ENCODE measurements at places on chromosomes 1 and 21. TPM values are rescaled to one million over a fixed set of nuclear protein-coding genes. Genes with fewer than 3 reads are reported as not detected.

TACSTD2 gene
- 0.14 TPM for total RNA-seq

TAF1A gene
- 17.3 TPM for total RNA-seq

SMPDL3B gene
- total RNA-seq: 0.25 TPM

FMO2 gene
- 1.5 TPM for total RNA-seq

PDC gene
- 1.4 TPM for total RNA-seq

WLS gene
- 678 TPM for total RNA-seq

CFHR4 gene
- total RNA-seq: 1.4 TPM

APCS gene
- total RNA-seq: not detected

ATP5PO gene
- 270 TPM for total RNA-seq

ARID1A gene
- 24.9 TPM for total RNA-seq

CFAP45 gene
- total RNA-seq: 1.2 TPM

CDCA8 gene
- 1.00 TPM for total RNA-seq

LRRC71 gene
- total RNA-seq: 0.83 TPM

NOS1AP gene
- 0.61 TPM for total RNA-seq

BRDT gene
- total RNA-seq: 0.24 TPM

SLC5A9 gene
- total RNA-seq: 0.58 TPM

REG4 gene
- total RNA-seq: not detected

RBM11 gene
- 0.35 TPM for total RNA-seq

LY9 gene
- total RNA-seq: not detected

SYT14 gene
- 15.8 TPM for total RNA-seq

MAP1LC3C gene
- total RNA-seq: not detected

GUCA2B gene
- not detected for total RNA-seq

FBLIM1 gene
- 8.3 TPM for total RNA-seq

BARHL2 gene
- total RNA-seq: 0.14 TPM

DCDC2B gene
- total RNA-seq: 0.25 TPM

CAMSAP2 gene
- total RNA-seq: 17.2 TPM

MFSD2A gene
- total RNA-seq: 3.9 TPM

DISP1 gene
- 21.1 TPM for total RNA-seq

PTGFRN gene
- total RNA-seq: 30.3 TPM

STRIP1 gene
- 98.3 TPM for total RNA-seq

GSTM3 gene
- total RNA-seq: 71.1 TPM

DRAM2 gene
- total RNA-seq: 46.0 TPM
